ENCODE measurements at places on chromosomes 11 and 22.
A peak's percentile ranks its signal among the peaks of the same experiment; 100 is the strongest.

GRCh38 chr11:119721129-119722120 lies 7.6 kb downstream of the NECTIN1 start:
- DNase-seq: no peak

GRCh38 chr11:80702264-80702663 lies 1261.4 kb upstream of the TENM4 start:
- no peak for DNase-seq

- no peak for DNase-seq
Observed at GRCh38 chr11:57626895-57627294, 22.8 kb downstream of the YPEL4 start.

- no peak for DNase-seq
Observed at GRCh38 chr11:116607027-116607426, 165.8 kb downstream of the BUD13 start.

GRCh38 chr11:98549571-98549970 lies 471.2 kb upstream of the CNTN5 start:
- no peak for DNase-seq

GRCh38 chr11:47392546-47393162 lies 14.3 kb upstream of the SPI1 start:
- no peak for DNase-seq

GRCh38 chr11:62881579-62882430 lies 1.1 kb downstream of the SLC3A2 start:
- peak; percentile 96 for DNase-seq

- no peak for DNase-seq
Observed at GRCh38 chr22:49148895-49149418, 678.7 kb downstream of the BRD1 start.

DNA sequence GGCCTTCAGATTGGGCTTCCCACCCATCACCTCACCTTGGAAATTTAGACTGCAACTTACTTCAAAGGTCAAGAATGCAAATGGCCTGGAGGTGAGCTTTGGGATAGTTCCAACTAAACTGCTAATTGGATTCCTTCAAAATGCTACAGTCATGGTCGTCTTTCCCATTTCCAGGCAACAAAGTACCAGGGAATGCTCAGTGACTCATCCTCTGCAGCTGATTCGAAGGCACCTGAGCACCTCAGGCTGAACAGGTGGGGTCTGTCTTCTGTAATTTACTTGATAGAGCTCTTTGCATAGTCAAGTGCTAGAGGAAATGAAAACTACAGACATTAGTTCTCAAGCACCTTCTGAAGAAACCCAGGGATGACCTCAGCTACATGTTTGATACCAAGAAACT lies 20.5 kb upstream of the FSHB start:
- DNase-seq: no peak

DNA sequence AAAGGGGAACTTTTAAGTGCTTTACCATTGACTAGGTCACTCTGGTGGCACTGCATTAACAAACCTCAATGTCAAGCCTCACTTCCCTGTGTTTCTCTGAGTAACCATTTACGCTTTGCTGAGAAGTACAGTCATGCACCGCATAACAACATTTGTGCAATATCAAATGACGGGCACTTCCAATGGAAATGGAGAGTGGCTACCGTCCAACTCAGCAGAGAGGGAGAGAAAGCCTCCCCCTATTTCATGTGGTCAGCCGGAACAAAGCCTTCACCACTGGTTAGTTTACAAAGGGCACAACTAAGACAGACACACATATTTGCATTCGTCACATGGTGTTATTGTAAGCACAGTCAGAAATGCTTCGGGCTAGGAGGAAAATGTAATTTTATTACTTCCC lies 117.3 kb downstream of the RASSF10 start:
- DNase-seq: no peak

DNA sequence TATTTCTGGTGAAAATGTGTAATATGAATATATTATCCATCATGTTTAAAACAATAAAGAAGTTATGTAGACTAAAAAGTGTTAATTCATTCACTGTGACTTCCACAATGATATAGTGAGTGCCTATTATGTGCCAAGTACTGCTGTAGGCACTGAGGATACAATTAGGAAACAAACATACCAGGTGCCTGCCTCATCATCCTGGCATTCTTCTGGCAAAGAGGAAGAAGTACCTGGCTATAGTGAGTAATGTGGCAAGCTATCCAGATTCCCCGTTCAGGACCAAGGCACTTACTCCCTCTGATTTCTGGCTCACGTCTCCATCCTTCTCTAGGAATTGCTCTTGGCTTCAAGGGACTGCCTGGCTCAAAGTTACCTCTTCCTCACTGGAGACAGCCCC lies 77.5 kb upstream of the CLMP start:
- DNase-seq: no peak

GRCh38 chr11:44192017-44192385 lies 96.5 kb downstream of the EXT2 start:
- no peak for DNase-seq

DNA sequence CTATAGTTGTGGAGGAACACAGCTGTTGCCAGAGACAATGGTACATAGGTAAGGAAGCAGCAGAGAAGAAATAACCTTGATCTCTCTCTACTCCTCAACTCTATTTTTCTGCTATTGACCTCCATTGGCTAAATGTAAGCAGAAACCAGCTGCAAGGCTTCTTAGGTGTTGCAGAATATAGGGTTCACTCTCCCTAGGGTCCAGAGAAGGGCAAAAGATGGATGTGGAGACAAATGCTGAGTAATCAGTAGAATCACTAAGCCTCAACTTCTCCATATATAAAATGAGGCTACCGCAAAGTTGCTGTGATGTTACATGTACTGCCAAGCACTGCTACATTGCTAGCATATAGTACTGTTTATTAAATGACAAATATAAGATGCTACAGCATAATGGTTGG lies 120.6 kb downstream of the PDE3B start:
- no peak for DNase-seq

- DNase-seq: no peak
Observed at GRCh38 chr22:40976866-40977700, 25.9 kb downstream of the RBX1 start.

GRCh38 chr22:35317680-35318290 lies 18.1 kb downstream of the TOM1 start:
- DNase-seq: no peak

DNA sequence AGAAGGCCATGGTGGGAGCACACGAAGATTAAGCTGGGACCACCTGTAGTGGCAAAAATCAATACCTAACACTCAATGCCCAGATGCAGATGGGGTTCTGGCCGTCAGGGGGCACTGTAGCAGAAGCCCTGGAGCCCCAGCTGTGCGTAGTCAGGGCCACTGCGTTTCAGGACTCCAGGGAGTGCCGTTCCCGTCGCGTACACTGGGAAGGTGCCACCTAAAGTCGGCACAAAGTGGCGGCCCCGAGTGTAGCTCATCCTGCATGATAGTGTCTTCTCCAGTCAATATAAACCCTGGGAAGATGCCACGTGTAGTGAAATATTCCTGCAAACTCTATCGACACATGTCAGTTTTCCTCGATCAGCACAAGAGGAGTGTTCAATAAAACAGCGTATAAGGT lies 123.8 kb upstream of the NTM start:
- no peak for DNase-seq

Data from stimulated activated naive CD4-positive, alpha-beta T cell treated with Interleukin-2 at 50 U/mL for 16 hours (primary cell).